B cell (primary cell): ENCODE measurements at places on chromosomes 2 and 18.

DNA sequence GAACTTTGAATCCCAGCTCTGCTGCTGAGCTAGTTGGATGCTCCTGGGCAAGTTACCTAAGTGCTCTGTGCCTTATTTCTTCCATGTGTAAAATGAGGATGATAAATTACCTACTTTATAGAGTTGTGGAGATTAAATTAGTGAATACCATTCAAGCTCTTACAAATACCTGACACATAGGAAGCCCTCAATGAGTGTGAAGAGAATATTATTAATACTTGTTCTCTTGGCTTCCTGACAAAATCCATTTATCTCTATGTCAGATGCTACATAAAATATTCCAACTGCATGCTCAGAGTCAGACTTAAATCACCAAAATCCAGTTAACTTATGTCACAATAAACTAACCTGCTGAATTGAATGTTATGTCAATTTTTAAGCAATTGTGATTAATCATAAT, 42.9 kb upstream of the CCBE1 start:
- DNase-seq, result no peak

DNA sequence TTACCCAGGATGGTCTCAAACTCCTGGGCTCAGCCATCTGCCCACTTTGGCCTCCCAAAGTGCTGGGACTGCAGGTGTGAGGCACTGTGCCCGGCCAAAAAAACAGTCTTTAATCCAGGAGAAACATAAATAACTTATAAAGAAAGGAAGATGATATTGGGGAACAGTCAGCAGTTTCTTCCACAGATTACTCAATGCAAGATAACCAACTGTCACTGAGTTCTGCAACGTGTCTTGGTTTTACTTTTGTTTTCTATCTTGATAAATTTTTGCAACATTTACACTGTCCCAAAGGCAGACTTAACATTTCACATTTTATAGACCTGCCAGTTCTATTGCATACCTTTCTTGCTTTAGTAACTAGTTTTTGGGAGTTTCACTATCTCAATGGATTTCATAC, 71.1 kb downstream of the ANKRD44 start:
- peak; percentile 35 for DNase-seq

GRCh38 chr2:199527071-199527470, 69.3 kb upstream of the SATB2 start:
- DNase-seq, result no peak

GRCh38 chr2:216696751-216697560, 1.6 kb upstream of the IGFBP5 start:
- DNase-seq, result no peak

- DNase-seq, result no peak
These were observed 223.4 kb upstream of the RND3 start for GRCh38 chr2:150710916-150711315.

GRCh38 chr2:175999283-175999819, 2.7 kb downstream of the LNPK start:
- no peak for DNase-seq

GRCh38 chr2:43228756-43229659, 2.6 kb upstream of the ZFP36L2 start:
- DNase-seq, result peak; percentile 32

- DNase-seq, result no peak
These were observed 255.1 kb downstream of the MYT1L start for GRCh38 chr2:2075875-2076529.

DNA sequence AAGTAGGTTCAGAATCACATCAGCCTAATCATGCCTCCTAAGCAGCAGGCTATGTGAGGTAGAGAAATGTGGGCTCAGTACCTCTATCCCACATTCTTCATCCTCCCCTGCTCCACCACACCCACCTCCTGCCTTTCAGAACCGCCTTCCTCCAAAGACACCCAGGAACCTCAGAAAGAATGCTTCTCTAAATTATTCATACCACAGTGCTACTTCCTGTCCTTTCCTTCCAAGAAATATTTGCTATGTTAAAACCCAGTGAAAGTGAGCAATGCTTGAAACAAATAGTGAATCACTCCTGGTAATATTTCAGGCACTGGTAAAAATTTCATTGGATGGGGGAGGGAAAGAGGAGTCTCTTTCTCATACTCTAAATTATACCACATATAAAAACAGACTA, 24.0 kb upstream of the CREB1 start:
- no peak for DNase-seq

DNA sequence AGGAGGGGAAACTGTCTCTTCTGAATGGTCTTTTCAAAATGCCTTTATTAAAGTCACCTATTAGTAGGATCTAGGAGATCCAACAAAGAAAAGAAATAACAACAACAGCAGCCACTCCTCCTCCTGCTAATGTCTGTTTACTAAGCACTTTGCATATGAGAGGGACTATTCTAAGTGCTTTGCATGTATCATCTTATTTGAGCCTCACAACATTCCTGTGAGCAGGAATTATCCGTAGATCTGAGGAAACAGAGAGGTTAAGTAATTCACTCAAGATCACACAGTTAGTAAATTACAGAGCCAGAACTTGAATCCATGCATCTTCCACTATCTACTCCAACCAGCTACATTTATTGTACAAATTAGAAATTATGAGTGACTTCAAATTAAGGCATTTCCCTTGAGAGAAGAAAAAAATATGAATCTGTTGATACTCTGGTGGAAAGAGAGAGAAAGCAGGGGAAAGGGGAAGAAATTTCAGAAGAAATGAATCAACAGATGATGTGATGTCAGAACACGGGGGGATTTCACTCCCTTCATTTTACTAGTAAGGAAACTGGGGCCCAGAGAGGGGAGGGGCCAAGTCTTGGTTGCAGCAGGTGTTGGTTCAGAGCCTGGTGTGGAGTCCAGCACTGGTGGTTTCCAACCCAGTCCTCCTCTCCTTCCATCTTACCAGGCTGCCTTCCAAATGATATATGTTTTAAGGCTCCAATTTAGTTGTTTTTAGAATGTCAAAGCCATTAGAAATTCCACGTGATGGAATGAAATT, 49.7 kb downstream of the TSN start:
- no peak for DNase-seq

- DNase-seq, result no peak
These were observed 93.5 kb downstream of the NFATC1 start for GRCh38 chr18:79489051-79489898.

GRCh38 chr2:102514061-102514785, 41.2 kb downstream of the SLC9A4 start:
- no peak for DNase-seq

DNA sequence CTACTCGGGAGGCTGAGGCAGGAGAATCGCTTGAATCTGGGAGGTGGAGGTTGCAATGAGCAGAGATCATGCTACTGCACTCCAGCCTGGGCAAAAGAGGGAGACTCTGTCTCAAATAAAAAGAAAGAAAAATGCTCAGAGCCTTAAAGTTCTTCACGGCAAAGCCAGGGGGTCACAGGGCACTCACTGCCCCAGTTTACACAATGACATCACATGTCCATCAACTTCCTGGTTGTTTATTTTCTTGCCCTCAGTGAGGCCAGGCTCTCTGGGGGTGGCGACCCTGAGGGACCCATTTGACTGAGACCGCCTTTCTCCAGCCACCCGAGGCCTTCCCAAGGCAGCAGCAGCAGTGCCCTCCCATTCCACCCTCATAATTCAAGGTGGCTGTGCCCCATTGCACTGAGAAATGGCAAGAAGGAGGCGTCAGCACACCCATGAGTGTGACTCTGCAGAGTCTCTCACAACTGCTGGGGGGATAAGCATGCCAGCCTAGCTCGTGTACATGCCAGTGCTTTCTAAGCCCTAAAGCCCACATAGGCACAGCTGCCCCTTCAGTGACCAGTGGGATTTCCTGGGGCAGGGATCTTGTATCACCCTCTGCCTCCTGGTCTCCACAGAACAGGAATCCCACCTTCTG, 50.0 kb downstream of the SFXN5 start:
- no peak for DNase-seq

GRCh38 chr2:109129356-109129920, 433 bp downstream of the SH3RF3 start:
- DNase-seq, result peak; percentile 43

GRCh38 chr2:19349911-19350677, 8.3 kb downstream of the OSR1 start:
- peak; percentile 58 for DNase-seq

- DNase-seq, result no peak
These were observed 237.5 kb downstream of the LDLRAD4 start for GRCh38 chr18:13455960-13456481.

DNA sequence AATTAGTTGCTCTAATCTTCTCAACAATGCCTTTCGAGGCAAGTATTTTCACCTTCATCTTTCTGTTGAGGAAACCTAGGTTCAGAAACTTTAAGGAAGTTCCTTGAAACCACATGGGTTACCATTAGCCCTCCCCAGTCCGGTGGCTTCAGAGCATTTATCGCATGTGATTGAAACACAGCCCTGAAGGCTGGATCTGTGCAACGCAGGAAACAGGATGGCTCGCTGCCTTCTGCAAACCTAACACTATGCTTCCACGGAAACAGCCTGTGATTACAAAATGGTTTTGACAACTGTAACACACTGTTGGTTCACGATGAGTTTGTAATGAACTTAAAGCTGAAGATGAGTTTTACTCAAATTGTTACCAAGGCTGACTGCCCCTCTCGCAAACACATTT, 68.5 kb downstream of the EPB41L3 start:
- no peak for DNase-seq

GRCh38 chr18:79466591-79466990, 70.9 kb downstream of the NFATC1 start:
- DNase-seq, result peak; percentile 90

GRCh38 chr2:129908721-129909373, 70.6 kb upstream of the RAB6C start:
- DNase-seq, result no peak

DNA sequence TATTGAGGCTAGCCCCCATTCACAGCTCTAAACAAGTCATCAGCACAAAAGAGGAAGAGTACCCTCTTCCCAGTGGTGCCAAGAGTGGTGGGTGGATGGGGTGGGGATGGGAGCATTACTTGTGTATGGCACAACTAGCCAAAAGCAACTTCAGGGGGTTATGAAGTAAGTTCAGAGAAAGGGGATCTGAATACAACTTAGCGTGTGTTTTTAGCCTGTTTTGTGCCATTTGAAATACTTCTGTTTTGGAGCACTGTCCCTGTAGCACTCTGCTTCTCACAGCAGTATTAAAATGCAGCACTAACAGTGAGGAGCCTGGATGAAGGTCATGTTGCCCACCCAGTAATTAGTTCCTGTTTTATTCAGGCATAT, 113.5 kb downstream of the CRIM1 start:
- DNase-seq, result no peak

DNA sequence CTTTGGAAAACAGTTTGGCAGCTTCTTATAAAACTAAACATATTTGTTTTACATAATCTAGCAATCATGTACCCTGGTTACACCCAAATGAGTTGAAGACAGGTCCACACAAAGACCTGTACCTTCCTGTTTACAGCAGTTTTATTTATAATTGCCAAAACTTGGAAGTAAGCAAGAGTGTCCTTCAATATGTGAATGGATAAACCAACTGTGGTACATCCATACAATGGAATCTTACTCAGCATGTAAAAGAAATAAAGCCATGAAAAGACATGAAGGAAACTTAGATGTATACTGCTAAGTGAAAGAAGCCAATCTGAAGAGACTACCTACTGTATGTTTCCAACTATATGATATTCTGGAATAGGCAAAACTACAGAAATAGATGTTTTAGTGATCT, 23.7 kb downstream of the ORC4 start:
- no peak for DNase-seq

DNA sequence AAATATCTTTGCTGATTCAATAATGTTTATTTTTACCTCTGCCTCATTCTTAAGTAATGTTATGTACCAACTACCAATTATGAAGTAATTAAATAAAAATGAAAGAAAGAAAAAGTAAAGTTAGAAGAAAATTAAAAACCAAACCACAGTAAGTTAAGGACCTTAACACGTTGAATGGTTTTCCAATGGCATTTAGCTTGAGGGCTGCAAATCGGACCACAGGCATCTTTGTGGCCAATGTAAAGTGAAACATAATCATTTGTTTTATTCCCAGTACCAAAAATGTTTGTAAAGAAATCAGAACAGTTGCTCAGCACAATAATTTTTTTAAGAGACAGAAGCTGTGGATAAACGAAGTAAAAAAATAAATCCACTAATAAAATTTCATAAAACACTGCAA, 1455.5 kb upstream of the ZEB2 start:
- DNase-seq, result no peak
